BJ (cell line): ENCODE measurements at places on chromosomes 12 and 14.
A peak's percentile ranks its signal among the peaks of the same experiment; 100 is the strongest.

DNA sequence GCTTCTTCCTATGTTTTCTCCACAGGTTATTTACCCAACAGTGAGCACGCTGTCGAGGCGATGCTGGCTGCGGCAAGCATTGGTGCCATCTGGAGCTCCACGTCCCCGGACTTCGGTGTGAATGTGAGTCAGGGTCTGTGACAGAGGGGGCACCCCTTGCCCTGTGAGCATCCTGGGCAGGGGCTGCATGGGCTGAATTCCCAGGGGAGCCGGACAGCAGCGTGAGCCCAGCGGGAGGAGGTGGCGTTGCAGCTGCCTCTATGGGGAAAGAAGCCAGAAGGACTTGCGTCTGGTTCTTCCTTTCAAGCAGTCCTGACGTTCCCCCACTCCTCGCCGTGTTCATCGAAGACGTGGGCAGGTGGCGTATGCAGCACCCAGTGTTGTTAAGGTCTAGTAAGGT, 26.2 kb downstream of the AACS start:
- no peak for DNase-seq

DNA sequence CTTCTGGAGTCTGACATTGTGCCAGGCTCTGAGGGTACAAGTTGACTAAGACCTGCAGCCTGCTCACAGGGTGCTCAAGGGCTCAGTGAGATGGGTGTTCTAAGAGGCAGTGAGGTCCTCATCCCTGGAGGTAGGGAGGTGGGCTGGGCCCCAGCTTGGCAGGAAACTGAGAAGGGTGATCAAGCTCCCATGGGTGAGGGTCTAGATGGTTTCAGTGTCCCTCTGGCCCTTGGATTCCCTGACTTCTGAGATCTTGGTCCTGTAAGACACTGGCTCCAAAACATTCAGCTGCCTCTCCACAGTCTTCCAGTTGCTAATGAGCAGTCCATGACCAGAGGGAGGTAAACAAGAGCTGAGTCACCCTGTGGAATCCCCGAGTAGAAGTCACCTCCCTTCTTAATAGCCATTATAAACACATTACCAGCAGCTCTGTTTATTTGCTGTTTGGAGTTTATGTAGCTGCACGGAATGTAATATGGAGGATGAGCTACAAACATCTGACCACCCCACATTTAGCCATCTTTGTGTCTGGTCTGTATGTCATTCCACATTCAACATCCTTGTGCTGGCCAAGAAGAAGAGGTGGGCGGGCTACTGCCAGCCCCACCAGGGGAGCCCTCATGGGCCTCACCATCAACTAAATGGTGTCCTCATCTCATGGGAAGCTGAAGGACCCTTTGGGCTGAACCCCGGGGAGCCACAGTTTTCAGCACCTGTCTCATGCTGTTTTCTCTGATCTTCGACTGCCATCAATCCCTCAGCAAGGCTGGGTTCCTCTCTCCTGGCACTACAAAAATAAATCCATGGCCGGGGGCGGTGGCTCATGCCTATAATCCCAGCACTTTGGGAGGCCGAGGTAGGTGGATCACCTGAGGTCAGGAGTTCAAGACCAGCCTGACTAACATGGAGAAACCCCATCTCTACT, 37.2 kb upstream of the BDKRB2 start:
- peak; percentile 88 for DNase-seq

DNA sequence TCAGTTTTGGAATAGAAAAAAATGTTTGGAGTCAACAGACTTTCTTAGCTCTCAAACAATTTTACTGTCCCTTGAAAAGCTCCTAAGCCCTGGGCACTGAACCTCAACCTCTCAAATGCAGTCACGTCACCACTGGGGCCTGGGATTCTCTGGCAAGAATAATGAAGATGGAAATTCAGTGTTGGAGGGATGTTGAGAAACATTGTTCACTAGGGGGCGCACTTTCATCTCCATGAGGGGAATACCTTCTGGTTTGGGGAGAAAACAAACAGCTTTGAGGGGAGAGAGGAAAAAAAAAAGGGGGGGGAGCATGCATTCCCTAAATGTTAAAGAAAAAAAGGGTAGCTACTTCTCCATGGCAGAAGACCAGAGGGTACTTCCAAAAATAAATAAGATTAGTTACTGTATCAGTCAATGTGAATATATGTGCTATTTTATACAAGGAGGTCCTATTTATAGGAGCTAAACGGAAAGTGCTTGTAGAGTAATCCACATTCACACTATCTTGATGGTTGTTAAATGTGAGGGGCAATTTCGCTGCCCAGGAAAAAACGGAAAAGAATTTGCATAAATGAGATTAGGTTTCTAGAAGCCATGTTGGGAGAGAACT, 5.8 kb upstream of the TBPL2 start:
- no peak for DNase-seq

DNA sequence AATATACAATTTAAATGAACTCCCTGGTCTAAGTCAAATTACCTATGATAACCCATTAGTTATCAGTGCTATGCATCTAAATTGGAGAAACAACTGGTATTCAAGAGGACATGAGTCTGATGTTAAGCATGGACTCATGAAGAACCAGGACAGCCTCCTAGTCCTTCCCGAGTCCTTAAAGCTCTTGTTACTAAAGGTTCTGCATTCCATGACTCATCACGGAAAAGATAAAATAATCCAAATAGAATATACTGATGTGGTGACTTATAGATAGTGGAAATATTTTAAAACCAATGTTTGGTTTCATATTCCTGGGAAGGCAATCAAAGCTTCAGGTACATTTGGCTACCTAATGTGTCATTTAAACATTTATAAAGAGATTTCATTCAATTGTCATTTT, 117.2 kb upstream of the PMCH start:
- no peak for DNase-seq

DNA sequence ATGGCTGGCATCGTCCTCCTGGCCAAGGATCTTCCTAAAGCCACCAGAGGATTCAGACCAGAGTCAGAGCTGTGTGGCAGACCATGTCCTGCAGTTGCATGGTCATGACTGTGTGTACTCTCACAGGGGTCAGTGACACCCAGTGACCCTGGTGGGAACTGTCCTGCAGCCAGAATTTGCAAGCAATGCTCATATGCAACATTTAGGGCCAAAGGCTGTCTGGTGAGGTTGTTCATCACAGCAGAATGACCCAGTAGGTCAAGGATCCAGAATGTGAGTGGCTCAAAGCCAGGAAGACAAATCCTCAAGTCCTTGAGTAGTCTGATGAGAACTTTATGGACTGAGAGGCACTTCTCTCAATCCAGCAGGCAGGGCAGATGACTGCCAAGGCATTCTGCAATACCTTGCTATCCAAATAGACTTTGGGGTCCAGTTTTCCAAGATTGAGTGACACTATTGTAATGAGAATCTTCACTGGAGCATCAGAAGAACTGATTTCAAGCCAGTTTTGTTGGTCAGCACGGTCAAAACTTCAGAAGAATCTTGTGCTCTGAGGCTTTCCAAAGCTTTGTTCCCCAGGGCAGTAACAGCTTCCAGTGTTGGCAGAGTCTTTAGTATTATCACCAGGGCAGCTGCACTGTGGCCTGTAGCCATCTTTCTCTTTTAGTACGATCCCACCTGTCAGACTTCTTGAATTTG, 122.0 kb downstream of the PTCSC3 start:
- no peak for DNase-seq

DNA sequence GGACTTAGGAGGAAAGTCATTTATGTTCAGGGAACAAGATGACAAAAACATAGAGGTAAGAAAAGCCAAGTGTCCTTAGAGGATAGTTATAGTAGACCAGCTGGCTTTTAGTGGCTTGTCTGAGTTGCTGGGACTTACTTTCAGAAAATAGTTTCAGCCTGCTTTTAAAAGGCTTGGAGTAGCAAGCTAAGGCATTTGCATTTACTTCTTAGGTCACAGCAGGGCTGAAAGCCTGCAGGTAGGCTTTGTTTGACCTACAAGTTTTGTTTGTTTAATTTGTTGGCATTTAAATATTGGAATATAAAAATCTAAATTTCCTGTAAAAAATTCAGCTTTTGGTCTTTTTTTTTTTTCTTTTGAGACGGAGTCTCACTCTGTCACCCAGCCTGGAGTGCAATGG, 5.1 kb downstream of the ACSS3 start:
- no peak for DNase-seq

- DNase-seq, result no peak
Measured at GRCh38 chr12:70907412-70907811, 13.1 kb downstream of the PTPRR start.

DNA sequence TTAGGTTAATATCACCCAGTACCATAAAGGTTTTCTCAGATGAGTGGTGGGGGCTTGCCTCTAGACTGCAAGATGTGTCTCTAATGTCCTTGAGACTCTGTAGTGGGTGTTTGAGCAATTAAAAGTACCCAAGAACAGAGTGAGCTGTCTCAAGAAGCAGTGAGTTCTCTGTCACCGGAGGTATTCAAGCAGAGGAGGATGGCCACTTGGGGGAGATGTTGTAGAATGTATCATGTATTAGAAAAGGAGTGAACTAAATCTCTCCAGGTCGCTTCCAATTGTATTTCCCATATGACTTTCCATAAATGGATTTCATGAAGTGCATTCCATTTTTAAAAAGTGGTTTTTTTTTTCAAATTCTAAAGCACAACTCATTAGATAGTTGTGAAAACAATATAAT, 35.0 kb downstream of the SLC17A8 start:
- DNase-seq, result no peak

- DNase-seq, result no peak
Measured at GRCh38 chr14:54343272-54344121, 53.3 kb upstream of the CDKN3 start.

GRCh38 chr14:58138714-58139482, 13.1 kb downstream of the ARMH4 start:
- DNase-seq, result no peak

DNA sequence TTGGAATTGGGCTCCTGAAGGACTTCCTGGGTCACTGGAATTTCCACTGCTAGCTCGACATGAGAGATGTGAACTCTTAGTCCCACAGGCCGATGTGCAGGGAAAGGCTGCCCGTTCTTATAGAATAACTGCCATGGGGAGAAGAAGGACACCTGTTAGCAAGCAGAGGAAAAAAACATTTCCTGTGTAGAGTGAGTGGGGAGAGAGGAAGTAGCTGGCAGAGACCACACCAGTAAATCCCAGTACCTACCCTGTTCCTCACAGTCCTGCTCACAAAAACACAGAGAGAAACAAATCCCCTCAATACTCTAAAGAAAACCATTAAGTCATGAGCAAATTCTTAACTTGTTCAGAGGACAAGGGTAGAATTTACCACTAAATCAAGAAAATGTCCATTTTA, 29.5 kb downstream of the AREL1 start:
- no peak for DNase-seq

- DNase-seq, result no peak
Measured at GRCh38 chr14:60684203-60684602, 34.9 kb upstream of the SIX1 start.

DNA sequence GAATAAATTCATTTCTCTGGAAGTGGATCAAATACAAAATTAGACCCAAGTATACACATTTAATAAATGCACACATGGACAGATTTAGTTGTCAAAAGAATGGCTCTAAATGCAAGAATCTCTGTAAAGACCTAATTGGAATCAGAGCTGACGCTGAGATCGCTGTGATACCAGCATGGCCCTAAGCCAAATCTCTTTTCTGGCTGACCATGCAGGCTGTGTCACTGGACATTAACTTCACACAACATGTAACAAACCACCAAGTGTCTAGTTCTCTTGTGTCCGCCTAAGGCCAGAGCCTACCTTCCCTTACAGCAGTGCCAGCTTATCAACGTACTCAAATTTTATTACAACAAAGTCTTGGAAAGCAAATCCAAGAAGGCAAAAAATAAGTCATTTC, 127.5 kb downstream of the MED13L start:
- DNase-seq, result no peak

DNA sequence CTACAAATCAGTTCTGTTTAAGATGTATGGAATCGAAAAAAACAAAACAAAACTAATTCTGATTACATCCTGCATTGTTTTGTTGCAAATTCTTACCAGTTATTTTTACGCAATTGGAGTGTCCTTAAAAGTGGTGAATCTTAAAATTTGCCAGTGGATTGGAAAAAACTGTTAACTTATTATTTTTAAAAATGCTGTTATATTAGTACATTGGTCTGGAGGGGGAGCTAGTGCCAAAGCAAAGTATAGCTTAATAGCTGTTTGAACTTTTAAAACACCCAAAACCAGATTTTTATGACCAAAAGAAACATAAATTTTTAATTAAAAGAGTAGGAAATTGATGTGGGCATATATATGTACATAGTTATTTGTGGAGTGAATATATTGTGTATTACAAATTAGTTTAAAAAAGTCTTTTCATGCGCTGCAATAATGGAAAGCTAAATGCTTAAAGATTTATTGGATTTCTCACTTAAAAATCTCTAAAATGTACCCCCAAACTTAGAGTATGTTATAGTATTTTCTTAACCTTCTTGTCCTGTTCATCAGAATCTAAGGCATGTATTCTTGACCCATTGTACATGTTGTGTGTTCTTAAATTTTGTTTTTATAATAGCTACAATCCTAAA, 2.5 kb downstream of the FUT8 start:
- DNase-seq, result no peak

GRCh38 chr14:68547305-68548193, 245.3 kb downstream of the ZFP36L1 start:
- peak; percentile 79 for DNase-seq

DNA sequence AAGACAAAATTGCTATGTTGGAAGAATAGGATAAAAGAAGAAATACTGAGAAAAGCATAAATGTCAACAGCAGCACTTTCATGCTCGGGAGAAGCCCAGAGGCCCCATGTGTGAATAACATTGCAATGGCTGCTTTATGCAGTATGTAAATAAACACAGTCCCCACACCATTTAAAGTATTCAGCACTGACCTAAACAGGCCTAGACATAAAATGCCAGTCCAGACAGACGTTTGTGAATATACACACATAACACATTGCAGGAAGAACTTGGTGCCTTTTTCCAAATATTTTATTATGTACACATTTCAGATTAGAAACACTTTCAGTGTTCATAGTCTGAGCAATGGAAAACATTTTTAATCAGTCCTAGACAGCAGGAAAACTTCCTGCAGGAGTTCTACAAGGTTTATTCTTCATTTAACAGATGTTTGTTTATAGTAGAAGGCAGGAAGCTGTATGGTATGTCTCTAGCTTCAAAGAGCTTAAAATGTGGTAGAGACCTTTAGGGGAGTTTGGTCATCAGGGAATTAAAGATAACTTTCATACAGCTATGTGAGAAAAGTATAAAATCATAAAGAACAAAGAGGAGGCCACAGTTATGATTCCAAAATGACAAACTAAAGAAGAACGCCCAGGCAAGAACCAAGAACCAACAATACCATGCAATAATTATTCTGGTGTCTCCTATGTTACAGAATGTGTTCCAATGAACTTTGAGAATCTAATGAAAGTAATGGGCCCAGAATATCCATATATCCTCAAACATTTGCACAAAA, 30.6 kb upstream of the SLC38A2 start:
- DNase-seq, result no peak

- DNase-seq, result no peak
Measured at GRCh38 chr12:22409377-22410164, 75.1 kb upstream of the ST8SIA1 start.

DNA sequence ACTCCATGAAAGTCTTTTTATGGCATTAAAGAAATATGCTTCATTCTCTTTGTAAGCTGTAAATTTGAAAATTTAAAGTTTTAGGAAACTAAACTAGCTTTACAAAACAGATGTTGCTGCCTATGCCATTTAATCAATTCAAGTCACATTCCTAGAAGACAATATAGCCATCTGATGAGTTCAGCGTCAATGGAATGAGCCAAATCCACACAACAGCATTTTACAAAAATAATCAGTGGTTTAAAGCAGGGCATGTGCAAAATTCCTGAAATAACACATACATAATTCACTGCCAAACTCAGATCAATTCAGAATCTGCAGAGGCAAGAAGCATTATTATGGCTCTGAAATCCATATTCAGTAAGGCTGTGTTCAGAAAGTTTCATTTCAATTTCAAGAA, 75.6 kb downstream of the MED13L start:
- no peak for DNase-seq
